ENCODE measurements at places on chromosomes 11 and 22. TPM values are rescaled to one million over a fixed set of nuclear protein-coding genes. Genes with fewer than 3 reads are reported as not detected.

Gene KRTAP5-7
- 0.63 TPM for total RNA-seq

DNA sequence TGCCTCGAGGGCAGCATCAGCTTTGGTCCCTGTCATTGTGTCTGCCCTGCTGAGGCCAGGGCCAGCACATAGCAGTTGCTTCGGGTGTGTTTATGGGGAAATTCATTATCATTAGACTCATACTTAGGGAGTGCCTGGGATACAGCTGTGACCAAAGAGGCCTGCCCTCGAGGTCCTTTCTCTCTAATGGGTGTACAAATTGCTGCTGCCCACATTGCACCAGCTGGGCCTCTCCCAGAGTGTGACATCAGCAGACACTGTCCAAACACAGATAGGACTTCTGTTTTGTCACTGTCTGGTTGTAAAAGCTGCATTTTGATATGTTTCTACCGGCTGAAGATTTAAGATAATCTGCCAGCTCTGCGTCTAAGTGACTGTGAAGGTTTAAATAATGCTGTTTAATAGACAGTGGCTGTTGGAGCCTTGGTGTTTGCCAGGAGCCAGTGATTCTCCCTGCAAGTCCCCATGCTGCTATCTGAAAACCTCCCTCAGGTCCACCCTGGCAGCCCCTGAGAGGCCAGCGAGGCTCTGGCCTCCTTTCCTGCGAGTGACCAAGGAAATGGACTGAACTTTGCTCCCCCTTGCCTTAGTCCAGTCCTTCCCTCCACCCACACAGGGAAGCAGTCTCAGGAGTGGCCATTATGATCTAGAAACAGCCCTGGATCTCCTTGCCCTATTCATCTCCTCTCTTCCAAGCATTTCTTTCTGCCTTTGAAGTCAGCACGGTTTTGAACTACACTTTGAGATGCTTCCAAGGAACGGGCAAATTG, 505.2 kb downstream of the TBC1D22A start:
- H3K4me3 ChIP-seq: no peak overlapping the region
- no peaks in the 10 kb centered on the region for H3K27me3 ChIP-seq
- no peak overlapping the region for H3K27ac ChIP-seq
- no peak for DNase-seq

- H3K27me3 ChIP-seq: peaks cover 2% of the 10 kb centered on the region
- DNase-seq: no peak
- no peak overlapping the region for H3K27ac ChIP-seq
- H3K36me3 ChIP-seq: no peaks in the 10 kb centered on the region
- no peak overlapping the region for H3K4me3 ChIP-seq
These were observed 81.9 kb upstream of the HEPHL1 start for GRCh38 chr11:93939084-93939760.

Gene RAB39A
- total RNA-seq: 2.0 TPM

DNA sequence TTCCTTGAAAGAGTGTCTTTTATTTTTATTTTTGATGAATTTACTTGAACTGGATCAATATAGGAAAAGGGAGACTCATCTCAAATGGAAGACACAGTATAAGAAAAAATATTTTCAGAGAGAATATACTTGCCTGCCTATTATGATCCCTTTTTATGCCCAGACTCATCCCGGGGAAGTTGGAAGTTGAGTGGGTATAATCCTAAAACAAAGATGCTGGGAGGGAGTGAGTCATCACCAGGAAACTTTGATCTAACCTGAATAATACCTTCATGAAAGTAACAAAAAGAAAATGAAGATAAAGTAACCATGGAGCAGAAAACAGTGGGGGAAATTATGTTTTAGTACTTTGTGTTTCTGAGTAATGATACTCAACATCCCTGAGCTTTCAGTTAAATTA, 1514.0 kb downstream of the FAM181B start:
- no peaks in the 10 kb centered on the region for H3K27me3 ChIP-seq
- no peak overlapping the region for H3K27ac ChIP-seq
- no peak overlapping the region for H3K4me3 ChIP-seq
- no peak for DNase-seq
- H3K4me1 ChIP-seq: no peaks in the 10 kb centered on the region
- no peaks in the 10 kb centered on the region for H3K36me3 ChIP-seq

GRCh38 chr11:15707194-15707593, 592.5 kb downstream of the INSC start:
- no peak for DNase-seq
- H3K27ac ChIP-seq: no peak overlapping the region
- no peaks in the 10 kb centered on the region for H3K36me3 ChIP-seq
- H3K4me1 ChIP-seq: no peaks in the 10 kb centered on the region
- no peaks in the 10 kb centered on the region for H3K27me3 ChIP-seq

DNA sequence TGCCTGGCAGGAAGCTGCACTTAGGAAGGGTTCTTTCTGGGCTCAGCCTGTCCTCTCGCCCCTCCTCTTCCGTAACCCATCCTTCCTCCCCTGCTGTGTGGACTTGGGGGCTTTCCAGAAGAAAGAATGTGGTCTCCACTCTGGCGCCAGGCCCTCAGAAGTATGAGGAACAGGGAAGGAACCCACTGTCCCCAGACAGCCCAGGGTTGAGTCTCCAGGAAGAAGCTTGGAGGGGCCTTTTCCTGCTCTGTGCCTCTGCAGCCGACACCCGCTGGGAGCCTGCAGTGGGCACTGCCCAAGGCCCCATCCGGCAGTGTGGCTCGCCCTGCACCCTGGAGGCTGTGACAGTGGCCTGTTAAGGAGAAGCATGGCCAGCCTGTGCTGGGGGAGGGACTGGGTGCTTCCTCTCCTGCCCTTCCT, 112.6 kb downstream of the ST3GAL4 start:
- no peaks in the 10 kb centered on the region for H3K27me3 ChIP-seq
- no peak for DNase-seq
- no peak overlapping the region for H3K4me3 ChIP-seq

- no peak overlapping the region for H3K27ac ChIP-seq
- H3K4me3 ChIP-seq: no peak overlapping the region
- H3K4me1 ChIP-seq: peaks cover 4% of the 10 kb centered on the region
- H3K36me3 ChIP-seq: no peaks in the 10 kb centered on the region
- no peaks in the 10 kb centered on the region for H3K27me3 ChIP-seq
These were observed 190.7 kb downstream of the SNX19 start for GRCh38 chr11:130725421-130726233.

Gene HSPB2
- 18.1 TPM for total RNA-seq

GRCh38 chr22:17158568-17159503, at the start of gene HDHD5:
TSS of gene HDHD5 (minus strand) at chr22:17159277. CDS start at chr22:17159251, 26 bp downstream.
- H3K27ac ChIP-seq: peak within 1 kb of the TSS; percentile 46
- DNase-seq: peak; percentile 94
- H3K4me3 ChIP-seq: peak within 1 kb of the TSS; percentile 77
- H3K4me1 ChIP-seq: no peaks in the 10 kb centered on the region
- H3K27me3 ChIP-seq: no peaks in the 10 kb centered on the region

DNA sequence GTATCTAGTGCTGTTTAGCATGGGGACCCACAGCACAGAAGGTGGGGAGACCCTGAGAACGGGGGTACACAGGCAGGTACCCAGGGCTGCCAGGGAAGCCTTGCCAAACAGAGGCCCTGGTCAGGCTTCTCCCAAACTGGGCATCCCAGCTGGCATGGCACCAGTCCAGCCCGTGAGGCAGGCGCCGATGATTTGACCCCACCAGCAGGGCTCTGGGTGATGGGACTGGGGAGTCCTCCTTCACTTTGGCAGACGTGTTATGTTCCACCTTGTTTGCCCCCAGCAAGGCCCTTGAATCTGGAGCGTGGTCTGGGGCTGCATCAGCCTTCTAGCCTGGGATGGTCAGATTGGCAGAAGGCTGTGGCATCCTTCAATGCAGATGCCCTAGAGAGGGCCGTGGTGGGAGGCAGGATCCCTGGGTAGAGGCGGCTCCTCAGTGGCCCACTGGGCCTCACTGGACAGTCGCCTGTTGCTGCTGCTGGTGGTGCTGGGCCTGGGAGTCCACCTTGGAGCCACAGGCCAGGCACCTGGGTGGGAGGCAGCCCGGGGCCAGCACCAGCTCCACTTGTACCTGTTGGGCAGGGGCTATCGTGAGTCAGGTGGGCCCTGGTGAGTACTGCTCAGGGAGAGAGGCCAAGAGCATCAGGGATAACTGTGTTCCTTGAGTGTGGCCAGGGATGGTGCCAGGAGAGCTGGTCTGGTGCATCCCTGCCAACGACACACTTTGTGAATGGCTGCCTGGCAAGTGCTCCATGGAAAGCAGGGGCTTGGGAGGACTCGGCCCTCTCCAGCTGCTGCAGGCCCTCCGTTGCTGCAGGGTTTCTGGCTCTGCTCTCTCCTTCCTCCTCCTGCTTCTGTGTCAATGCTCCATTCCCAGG, 3.3 kb downstream of the ADORA2A start:
- peak; percentile 76 for DNase-seq
- no peaks in the 10 kb centered on the region for H3K27me3 ChIP-seq
- no peak overlapping the region for H3K27ac ChIP-seq
- no peak overlapping the region for H3K4me3 ChIP-seq

Gene CHRM4
- not detected for total RNA-seq

Gene OR52D1
- total RNA-seq: not detected

DNA sequence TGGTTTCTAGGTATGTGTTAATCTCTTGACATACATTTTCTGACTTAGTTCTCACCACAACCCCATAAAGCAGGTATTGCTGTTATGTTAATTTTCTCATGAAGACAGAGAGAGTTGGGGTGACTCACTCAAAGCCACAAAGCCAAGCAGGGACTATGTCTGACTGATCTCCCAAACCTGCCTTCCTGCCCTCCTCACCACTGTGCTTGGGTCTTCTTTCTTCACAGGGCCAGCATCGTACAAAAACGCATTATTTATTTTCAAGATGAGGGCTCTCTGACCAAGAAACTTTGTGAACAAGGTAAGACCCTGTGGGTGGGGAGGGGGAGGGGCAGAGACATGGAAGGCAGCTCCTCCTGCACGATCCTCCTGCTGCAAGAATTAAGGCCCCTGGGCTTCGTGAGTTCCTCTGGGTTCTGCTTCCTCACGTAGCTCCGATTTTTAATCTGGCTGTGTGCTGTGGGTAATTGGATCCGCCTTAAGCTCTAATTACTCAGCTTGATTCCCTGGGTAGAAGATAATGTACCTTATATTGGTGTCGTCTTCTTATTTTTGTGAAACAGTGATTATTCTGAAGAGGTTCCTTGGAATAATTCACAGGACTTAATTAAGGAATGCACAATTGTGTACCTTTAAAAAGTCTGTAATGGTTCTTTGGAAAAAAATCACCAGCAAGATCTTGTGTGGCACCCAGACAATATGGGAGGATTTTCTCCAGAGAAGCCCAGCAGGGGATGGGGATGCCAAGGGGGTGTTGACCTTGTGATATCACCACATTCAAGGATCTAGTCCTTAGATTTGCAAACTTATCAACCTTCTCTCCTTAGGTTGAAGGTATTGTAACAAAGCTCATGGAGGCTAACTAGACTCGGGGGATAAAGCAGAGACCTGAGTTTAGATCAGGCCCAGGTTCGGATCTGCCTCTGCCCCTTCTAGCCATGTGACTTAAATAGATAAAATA, 112.9 kb downstream of the SPON1 start:
- H3K27me3 ChIP-seq: no peaks in the 10 kb centered on the region
- H3K4me1 ChIP-seq: no peaks in the 10 kb centered on the region
- H3K4me3 ChIP-seq: no peak overlapping the region

Gene LRRC10B
- total RNA-seq: 1.1 TPM

DNA sequence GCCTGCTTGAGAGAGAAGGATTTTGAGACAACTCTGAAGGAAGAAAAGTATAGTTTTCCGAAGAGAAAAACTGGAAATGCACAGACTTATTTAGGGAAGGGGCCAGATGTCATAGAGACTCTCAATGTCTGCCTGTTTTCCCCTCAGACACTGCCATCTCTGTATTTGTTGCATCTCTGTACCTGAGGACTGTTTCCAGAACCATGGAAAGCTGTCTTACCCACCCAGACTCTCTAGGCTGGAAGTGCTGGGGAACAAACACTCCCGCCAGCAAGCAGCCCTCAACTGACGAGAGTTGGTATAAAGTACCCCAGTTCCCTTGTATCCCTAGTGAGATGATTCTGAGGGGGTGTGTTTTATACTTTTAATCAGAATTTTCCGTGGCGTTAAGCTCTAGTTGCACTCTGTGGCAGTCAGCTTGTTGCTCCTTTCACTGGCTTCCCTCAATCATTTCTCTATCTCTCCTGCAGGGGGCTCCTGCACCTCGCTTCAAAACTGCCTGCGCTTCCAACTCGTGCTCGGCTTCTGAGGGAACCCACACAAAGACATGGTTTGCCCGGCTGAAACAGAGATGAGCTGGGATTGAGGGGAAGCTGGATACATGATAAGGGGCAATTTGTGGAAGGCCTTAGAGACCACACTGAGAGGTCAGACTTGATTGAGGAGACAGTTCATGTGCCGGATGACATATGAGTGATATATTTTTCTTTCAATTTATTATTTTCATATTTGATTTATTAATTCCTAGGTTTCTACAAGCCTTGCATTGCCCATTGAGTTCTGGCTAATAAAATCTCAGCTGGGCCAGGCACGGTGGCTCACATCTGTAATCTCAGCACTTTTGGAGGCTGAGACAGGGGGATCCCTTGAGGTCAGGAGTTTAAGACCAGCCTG, 36.9 kb upstream of the CLPB start:
- DNase-seq: peak; percentile 80
- H3K4me3 ChIP-seq: no peak overlapping the region
- H3K27me3 ChIP-seq: no peaks in the 10 kb centered on the region
- no peaks in the 10 kb centered on the region for H3K36me3 ChIP-seq

DNA sequence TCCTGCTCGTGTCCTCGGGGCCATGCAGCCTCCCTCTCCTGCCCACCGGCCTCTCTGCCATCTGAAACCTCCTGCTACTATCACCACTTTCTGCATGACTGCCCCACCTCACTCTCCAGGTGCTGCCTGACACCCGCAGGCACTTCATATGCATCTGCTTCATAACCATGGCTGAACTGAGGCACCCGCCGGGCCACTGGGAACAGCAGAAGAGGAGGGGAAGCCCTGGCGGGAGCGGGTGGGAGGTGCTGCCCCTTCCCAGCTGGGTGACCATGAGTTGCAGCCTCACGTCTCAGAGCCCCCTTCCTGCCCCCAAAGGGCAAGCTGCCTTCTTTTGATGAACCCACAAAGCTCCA, 21.7 kb upstream of the PICK1 start:
- no peak overlapping the region for H3K4me3 ChIP-seq
- no peaks in the 10 kb centered on the region for H3K4me1 ChIP-seq
- no peaks in the 10 kb centered on the region for H3K36me3 ChIP-seq
- H3K27me3 ChIP-seq: no peaks in the 10 kb centered on the region
- DNase-seq: no peak

GRCh38 chr22:19959587-19960490, 18.2 kb upstream of the TXNRD2 start:
- no peaks in the 10 kb centered on the region for H3K4me1 ChIP-seq
- peak; percentile 72 for DNase-seq
- no peak overlapping the region for H3K27ac ChIP-seq
- H3K36me3 ChIP-seq: no peaks in the 10 kb centered on the region
- no peaks in the 10 kb centered on the region for H3K27me3 ChIP-seq

- no peak overlapping the region for H3K27ac ChIP-seq
- no peaks in the 10 kb centered on the region for H3K27me3 ChIP-seq
- H3K4me3 ChIP-seq: peak overlapping the region; percentile 51
- no peaks in the 10 kb centered on the region for H3K4me1 ChIP-seq
These were observed 863 bp downstream of the YIF1A start for GRCh38 chr11:66287889-66288670.

Gene YAP1
- 215 TPM for total RNA-seq

- H3K4me3 ChIP-seq: no peak overlapping the region
- DNase-seq: peak; percentile 23
- no peaks in the 10 kb centered on the region for H3K4me1 ChIP-seq
- no peaks in the 10 kb centered on the region for H3K36me3 ChIP-seq
- no peaks in the 10 kb centered on the region for H3K27me3 ChIP-seq
These were observed 92.4 kb downstream of the RTL6 start for GRCh38 chr22:44405661-44406060.

Gene POU2AF3
- 4.5 TPM for total RNA-seq
